ENCODE measurements at places on chromosomes 4 and X.

GRCh38 chrX:132622130-132622529 is 133.3 kb upstream of the MBNL3 start:
- no peak for DNase-seq

GRCh38 chr4:101415962-101416361 is 68.6 kb upstream of the PPP3CA start:
- DNase-seq, result no peak

- no peak for DNase-seq
Observed at GRCh38 chr4:71833232-71833900, 49.5 kb upstream of the GC start.

DNA sequence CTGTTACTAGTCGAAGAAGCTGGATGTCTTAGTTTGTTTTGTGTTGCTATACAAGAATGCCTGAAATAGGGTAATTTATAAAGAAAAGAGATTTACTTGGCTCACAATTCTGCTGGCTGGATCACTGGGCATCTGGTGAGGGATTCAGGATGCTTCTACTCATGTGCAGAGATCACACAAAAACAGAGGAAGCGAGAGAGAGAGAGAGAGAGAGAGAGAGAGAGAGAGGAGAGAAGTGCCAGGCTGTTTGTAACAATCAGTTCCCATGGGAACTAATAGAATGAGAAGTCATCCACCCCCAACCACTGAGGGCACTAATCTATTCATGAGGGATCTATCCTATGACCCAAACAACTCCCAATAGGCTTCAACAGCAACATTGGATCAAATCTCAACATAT is 66.2 kb upstream of the FAM9A start:
- DNase-seq, result no peak

- DNase-seq, result no peak
Observed at GRCh38 chrX:147899379-147900114, 12.2 kb upstream of the FMR1 start.

GRCh38 chr4:169106696-169107229 is 96.7 kb upstream of the CBR4 start:
- no peak for DNase-seq

GRCh38 chrX:93932471-93933220 is 258.6 kb downstream of the FAM133A start:
- DNase-seq, result no peak
